ENCODE measurements at places on chromosomes 12 and 14.

- no peaks in the 10 kb centered on the region for H3K36me3 ChIP-seq
- DNase-seq: no peak
- H3K4me1 ChIP-seq: no peaks in the 10 kb centered on the region
- no peak overlapping the region for H3K27ac ChIP-seq
Measured at GRCh38 chr14:37464192-37464858, 130.7 kb downstream of the FOXA1 start.

DNA sequence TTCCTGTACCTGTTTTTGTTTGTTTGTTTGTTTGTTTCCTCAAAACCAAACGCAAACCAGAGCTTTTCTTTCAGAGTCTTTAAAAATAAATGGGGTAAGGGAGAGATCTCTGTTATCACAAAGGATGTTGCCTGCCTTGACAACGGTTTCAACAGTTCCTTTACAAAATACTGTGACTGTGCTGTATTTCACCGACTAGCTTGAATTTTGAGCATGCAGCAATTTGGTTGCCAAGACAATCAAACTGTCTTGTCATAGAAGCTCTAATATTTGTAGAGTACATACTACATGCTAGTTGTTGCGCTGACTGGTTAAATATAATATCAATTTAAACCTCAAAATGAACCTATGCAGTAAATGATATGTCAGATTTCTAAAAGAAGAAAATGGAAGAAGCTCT is 22.4 kb upstream of the TCP11L2 start:
- no peak overlapping the region for H3K27ac ChIP-seq
- no peak for DNase-seq
- peaks cover 3% of the 10 kb centered on the region for H3K36me3 ChIP-seq
- peaks cover 1% of the 10 kb centered on the region for H3K27me3 ChIP-seq
- peaks cover 7% of the 10 kb centered on the region for H3K4me1 ChIP-seq

GRCh38 chr12:56631790-56632700 is 1.9 kb upstream of the BAZ2A start:
- H3K27ac ChIP-seq: peak overlapping the region; percentile 56
- peak; percentile 77 for DNase-seq
- peaks cover 72% of the 10 kb centered on the region for H3K4me1 ChIP-seq
- peak overlapping the region; percentile 87 for H3K4me3 ChIP-seq
- no peaks in the 10 kb centered on the region for H3K27me3 ChIP-seq

- no peak overlapping the region for H3K4me3 ChIP-seq
- H3K27ac ChIP-seq: no peak overlapping the region
- H3K27me3 ChIP-seq: no peaks in the 10 kb centered on the region
- H3K4me1 ChIP-seq: no peaks in the 10 kb centered on the region
Measured at GRCh38 chr14:45916340-45916953, 663.4 kb upstream of the MIS18BP1 start.

- H3K27me3 ChIP-seq: no peaks in the 10 kb centered on the region
- peaks cover 3% of the 10 kb centered on the region for H3K36me3 ChIP-seq
- H3K27ac ChIP-seq: no peak overlapping the region
- DNase-seq: no peak
Measured at GRCh38 chr12:69529021-69529420, 56.2 kb upstream of the CCT2 start.

DNA sequence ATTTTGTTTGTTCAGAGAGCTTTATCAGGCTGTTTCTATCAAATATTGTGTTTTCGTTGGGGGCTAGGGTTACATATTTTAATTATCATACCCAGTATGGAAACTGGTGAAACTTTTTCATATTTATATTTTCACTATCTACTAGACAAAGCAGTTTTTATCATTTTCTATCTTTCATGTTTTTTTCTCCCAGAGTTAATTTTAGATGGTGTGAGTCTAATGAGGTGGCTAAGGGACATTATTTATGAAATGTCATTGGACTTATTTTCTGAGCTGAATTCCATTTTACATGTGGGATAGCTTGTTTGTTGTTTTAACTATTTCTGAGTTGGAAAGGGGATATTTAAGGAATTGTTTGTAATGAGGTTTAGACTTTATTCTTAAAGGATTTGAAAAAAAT is 100.3 kb downstream of the TMTC2 start:
- no peak overlapping the region for H3K27ac ChIP-seq
- no peaks in the 10 kb centered on the region for H3K4me1 ChIP-seq
- DNase-seq: no peak
- no peaks in the 10 kb centered on the region for H3K27me3 ChIP-seq

- peak overlapping the region; percentile 73 for H3K4me3 ChIP-seq
- H3K36me3 ChIP-seq: peaks cover 59% of the 10 kb centered on the region
- H3K27ac ChIP-seq: peak overlapping the region; percentile 100
- H3K27me3 ChIP-seq: no peaks in the 10 kb centered on the region
- H3K4me1 ChIP-seq: peaks cover 54% of the 10 kb centered on the region
Measured at GRCh38 chr12:113961921-113962710, 4.0 kb downstream of the RBM19 start.

GRCh38 chr12:11722578-11723138 is 73.2 kb downstream of the ETV6 start:
- no peak overlapping the region for H3K27ac ChIP-seq
- H3K36me3 ChIP-seq: peaks cover 32% of the 10 kb centered on the region
- H3K4me3 ChIP-seq: no peak overlapping the region
- H3K4me1 ChIP-seq: peaks cover 60% of the 10 kb centered on the region
- H3K27me3 ChIP-seq: no peaks in the 10 kb centered on the region

- peaks cover 22% of the 10 kb centered on the region for H3K4me1 ChIP-seq
- DNase-seq: peak; percentile 69
- peak overlapping the region; percentile 77 for H3K4me3 ChIP-seq
- H3K36me3 ChIP-seq: peaks cover 4% of the 10 kb centered on the region
- H3K27me3 ChIP-seq: no peaks in the 10 kb centered on the region
Measured at GRCh38 chr12:103840462-103840875, 565 bp downstream of the NT5DC3 start.

DNA sequence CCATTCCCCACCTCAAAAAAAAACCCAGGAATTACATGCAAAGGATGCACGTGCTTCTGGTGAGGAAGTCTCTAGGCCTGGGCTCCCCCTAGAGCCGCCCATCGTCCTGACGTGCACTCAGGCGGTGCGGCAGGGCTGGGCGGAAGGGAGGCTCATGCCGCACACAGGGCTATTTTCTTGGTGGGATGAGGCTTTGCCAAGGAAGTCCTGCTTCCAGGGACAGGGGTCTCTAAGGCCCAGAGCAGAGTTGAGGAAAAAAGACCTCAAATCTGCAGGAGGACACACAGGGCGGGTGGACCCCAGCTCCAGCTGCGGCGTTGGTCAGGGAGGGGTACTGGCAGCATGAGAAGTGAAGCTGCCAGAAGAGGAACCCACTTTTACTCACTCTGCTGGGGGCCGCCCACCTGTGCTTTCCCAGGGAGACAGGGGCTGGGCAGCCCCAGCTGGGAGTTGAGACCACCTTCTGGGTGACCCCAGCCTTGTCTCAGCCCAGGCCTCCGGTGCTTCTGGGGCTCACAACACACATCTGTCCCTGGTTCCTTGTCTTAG is 4.2 kb downstream of the RHOF start:
- peak overlapping the region; percentile 100 for H3K27ac ChIP-seq
- H3K4me3 ChIP-seq: peak overlapping the region; percentile 96
- H3K36me3 ChIP-seq: peaks cover 55% of the 10 kb centered on the region
- peak; percentile 65 for DNase-seq
- no peaks in the 10 kb centered on the region for H3K27me3 ChIP-seq

GRCh38 chr12:119204131-119204530 is 25.4 kb downstream of the HSPB8 start:
- DNase-seq: no peak
- H3K27me3 ChIP-seq: no peaks in the 10 kb centered on the region
- H3K4me1 ChIP-seq: no peaks in the 10 kb centered on the region
- no peaks in the 10 kb centered on the region for H3K36me3 ChIP-seq
- no peak overlapping the region for H3K27ac ChIP-seq

DNA sequence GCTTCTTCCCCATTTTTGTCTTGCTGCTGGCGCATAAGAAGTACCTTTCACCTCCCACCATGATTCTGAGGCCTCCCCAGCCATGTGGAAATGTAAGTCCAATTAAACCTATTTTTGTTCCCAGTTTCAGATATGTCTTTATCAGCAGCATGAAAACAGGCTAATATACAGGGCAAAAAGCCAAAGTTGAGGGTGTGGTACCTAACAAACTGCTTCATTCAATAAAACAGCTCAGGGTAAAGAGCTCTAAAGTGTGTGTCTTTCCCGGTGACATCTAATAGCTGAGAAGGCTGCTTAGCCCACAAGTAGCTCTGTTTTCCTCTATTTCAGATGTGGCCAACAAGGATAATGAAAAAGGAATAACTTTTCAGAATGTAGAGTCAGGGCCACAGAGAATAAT is 76.7 kb upstream of the SLC8A3 start:
- H3K4me3 ChIP-seq: no peak overlapping the region
- H3K27me3 ChIP-seq: peaks cover 24% of the 10 kb centered on the region
- no peaks in the 10 kb centered on the region for H3K36me3 ChIP-seq
- no peak for DNase-seq
- H3K27ac ChIP-seq: no peak overlapping the region

- no peak overlapping the region for H3K27ac ChIP-seq
- no peak overlapping the region for H3K4me3 ChIP-seq
- no peaks in the 10 kb centered on the region for H3K4me1 ChIP-seq
- no peak for DNase-seq
- no peaks in the 10 kb centered on the region for H3K36me3 ChIP-seq
- no peaks in the 10 kb centered on the region for H3K27me3 ChIP-seq
Measured at GRCh38 chr12:23750923-23751322, 198.5 kb downstream of the SOX5 start.

GRCh38 chr14:20428010-20428365 is 8.0 kb downstream of the KLHL33 start:
- H3K4me3 ChIP-seq: peak overlapping the region; percentile 37
- peak overlapping the region; percentile 81 for H3K27ac ChIP-seq
- H3K27me3 ChIP-seq: no peaks in the 10 kb centered on the region

DNA sequence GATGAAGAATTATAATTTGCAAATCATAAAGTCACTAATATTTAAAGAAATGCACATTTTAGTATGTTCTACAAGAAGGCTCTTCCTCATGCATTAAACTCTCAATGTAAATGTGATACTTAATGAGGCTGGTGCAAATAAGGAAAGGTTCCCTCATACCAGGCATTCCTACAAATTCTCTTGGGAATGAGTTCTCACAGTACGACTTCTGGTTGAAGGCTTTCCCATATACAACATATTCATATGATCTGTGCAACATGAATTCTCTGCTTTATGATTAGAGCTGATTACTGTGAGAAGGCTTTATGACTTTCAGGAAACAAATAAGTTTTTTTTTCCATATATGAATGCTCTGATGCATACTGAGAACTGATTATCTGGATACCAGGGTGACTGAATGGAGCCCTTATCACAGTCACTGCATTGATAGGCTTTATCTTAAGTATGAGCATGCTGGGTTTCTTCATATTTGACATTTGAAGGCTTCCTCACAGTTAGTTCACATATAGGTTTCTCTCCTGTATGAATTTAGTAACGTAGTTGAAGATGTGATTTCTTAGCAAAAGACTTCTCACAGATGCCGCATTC is 293.9 kb downstream of the RAD51B start:
- H3K36me3 ChIP-seq: no peaks in the 10 kb centered on the region
- no peak overlapping the region for H3K4me3 ChIP-seq
- no peak for DNase-seq

DNA sequence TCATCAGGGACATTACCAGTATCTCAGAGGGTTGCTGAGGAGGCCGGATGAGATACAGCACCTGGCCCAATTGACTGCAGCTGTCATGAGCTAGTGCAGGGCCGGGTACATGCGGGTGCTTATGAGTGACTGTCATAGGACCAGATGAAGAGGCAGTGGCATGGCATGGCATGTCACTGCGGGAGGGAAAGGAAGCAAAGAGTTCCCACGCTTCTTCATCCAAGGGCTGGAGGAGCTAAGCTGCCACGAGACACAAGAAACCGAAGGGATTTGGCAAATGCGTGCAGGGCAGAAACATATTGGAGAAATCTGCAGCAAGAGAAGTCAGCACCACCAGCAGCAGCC is 10.7 kb upstream of the GPX2 start:
- H3K27ac ChIP-seq: no peak overlapping the region
- H3K27me3 ChIP-seq: no peaks in the 10 kb centered on the region
- peaks cover 13% of the 10 kb centered on the region for H3K36me3 ChIP-seq
- peaks cover 3% of the 10 kb centered on the region for H3K4me1 ChIP-seq

- no peak overlapping the region for H3K4me3 ChIP-seq
- DNase-seq: no peak
- H3K27me3 ChIP-seq: no peaks in the 10 kb centered on the region
- H3K4me1 ChIP-seq: peaks cover 7% of the 10 kb centered on the region
- H3K36me3 ChIP-seq: peaks cover 2% of the 10 kb centered on the region
- no peak overlapping the region for H3K27ac ChIP-seq
Measured at GRCh38 chr14:91898372-91898771, 31.0 kb upstream of the TC2N start.

DNA sequence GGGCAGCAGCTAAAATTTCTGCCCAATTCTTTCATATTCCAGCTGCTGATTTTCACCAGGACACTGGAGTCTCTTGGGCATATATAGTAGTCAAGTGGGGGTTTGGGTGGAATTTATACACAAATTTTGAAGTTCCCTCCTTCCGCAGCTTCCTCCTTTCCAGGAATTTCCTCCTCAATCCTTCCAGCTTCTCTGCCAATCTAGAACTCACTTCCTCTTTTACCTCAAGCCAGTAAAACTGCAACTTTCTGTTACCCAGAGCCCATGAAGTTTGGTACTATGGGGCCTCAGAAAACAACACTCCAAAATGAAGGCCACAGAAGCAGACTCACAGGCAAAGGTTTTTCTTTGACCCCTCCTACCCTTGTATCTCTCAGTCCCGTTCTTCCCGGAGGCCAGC is 51.7 kb upstream of the G2E3 start:
- no peak overlapping the region for H3K4me3 ChIP-seq
- peaks cover 24% of the 10 kb centered on the region for H3K27me3 ChIP-seq
- no peaks in the 10 kb centered on the region for H3K36me3 ChIP-seq
- H3K27ac ChIP-seq: no peak overlapping the region
- H3K4me1 ChIP-seq: no peaks in the 10 kb centered on the region
- no peak for DNase-seq

GRCh38 chr12:10936506-10936905 is 2.6 kb downstream of the TAS2R14 start:
- no peak overlapping the region for H3K4me3 ChIP-seq
- H3K27ac ChIP-seq: no peak overlapping the region
- no peaks in the 10 kb centered on the region for H3K27me3 ChIP-seq
- H3K4me1 ChIP-seq: no peaks in the 10 kb centered on the region
- DNase-seq: no peak
- peaks cover 2% of the 10 kb centered on the region for H3K36me3 ChIP-seq

DNA sequence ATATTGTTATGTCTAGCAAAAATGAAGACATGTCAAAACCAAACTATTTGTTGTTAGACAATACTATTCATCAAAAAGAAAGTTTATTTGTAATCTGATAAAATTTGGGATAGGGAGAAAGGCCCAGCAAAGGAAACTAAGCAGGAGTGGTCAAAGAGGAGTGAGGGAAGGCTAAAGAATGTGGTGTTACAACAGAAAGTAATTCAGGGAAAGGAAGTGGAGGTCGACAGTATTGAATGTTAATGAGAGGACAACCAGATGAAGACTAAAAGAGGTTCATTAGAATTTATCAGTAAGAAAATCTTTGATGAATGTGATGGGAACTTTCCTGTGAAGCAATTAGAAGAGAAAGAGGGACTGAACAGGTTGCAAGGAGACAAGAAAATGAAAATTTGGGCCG is 33.9 kb downstream of the PLCZ1 start:
- H3K4me1 ChIP-seq: no peaks in the 10 kb centered on the region
- no peak overlapping the region for H3K4me3 ChIP-seq
- no peak for DNase-seq
- H3K27ac ChIP-seq: no peak overlapping the region
- H3K27me3 ChIP-seq: no peaks in the 10 kb centered on the region

- no peaks in the 10 kb centered on the region for H3K36me3 ChIP-seq
- DNase-seq: no peak
- H3K4me1 ChIP-seq: no peaks in the 10 kb centered on the region
- H3K27ac ChIP-seq: no peak overlapping the region
- no peaks in the 10 kb centered on the region for H3K27me3 ChIP-seq
Measured at GRCh38 chr12:20144341-20144740, 224.0 kb upstream of the PDE3A start.
